ENCODE measurements at places on chromosomes 3 and 15. TPM values are rescaled to one million over a fixed set of nuclear protein-coding genes. Genes with fewer than 3 reads are reported as not detected.

DNA sequence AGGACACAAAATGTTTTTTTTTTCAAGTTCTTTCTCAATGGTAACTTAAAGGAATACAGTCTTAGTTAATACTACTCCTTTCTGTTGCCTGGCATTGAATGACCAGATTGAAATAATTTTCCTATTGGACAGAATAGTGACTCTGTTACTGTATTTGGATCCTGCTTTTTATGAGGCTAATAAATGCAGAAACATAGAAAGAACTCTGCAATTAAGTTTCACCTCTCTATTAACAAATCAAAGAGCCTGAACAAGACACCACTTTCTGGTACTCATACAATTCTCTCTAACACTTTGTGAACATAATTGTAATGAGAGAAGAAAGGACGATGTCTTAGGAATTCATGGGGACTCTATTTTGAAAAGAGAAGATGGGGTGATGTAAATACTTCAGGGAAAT lies 308.4 kb upstream of the ROBO2 start:
- H3K4me3 ChIP-seq = no peak overlapping the region
- no peak overlapping the region for H3K27ac ChIP-seq
- H3K4me1 ChIP-seq = no peaks in the 10 kb centered on the region
- no peaks in the 10 kb centered on the region for H3K36me3 ChIP-seq
- H3K27me3 ChIP-seq = no peaks in the 10 kb centered on the region

The TERB2 gene
- not detected for total RNA-seq

DNA sequence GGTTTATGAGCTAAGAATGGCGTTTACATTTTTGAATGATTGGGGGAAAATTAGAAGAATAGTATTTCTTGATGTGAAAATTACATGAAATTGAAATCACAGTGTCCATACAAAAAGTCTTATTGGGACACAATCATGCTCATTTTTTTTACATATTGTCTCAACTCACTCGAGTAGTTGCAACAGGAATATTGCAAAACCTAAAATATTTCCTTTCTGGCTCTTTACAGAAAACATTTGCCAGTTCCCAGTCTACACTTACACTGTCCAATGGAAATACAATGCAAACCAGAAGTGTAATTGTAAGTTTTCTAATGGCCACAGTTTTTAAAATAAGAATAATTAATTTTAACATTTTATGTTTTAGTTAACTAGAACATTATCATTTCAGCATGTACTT lies 137.8 kb downstream of the SAMMSON start:
- H3K4me3 ChIP-seq = no peak overlapping the region
- H3K36me3 ChIP-seq = no peaks in the 10 kb centered on the region
- no peak overlapping the region for H3K27ac ChIP-seq
- no peak for DNase-seq
- H3K27me3 ChIP-seq = no peaks in the 10 kb centered on the region

The PRICKLE2 gene
- 26.2 TPM for total RNA-seq

The ZMAT3 gene
- total RNA-seq = 11.8 TPM

GRCh38 chr3:34582055-34582454 lies 783.6 kb downstream of the PDCD6IP start:
- no peaks in the 10 kb centered on the region for H3K36me3 ChIP-seq
- no peaks in the 10 kb centered on the region for H3K27me3 ChIP-seq
- no peak for DNase-seq
- H3K27ac ChIP-seq = no peak overlapping the region
- H3K4me1 ChIP-seq = no peaks in the 10 kb centered on the region

The CPNE9 gene
- not detected for total RNA-seq

The IL20RB gene
- not detected for total RNA-seq

DNA sequence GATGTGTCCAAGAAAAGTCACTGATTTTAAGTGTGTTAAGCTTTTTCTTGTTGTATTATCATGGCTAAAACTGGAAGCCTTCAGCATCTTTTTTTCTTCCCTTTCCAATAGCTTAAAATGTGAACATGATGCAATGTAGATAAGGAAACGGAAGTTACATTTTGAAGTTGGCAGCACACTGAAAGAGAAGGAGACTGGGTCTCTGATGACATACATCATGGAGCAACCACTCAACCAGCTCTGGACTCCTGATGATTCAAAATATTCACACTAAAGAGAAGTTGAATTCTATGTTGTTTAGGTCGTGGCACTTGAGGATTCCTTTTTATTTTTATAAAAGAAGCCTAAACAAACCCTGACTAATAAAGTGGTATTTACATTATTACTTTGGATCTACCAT lies 488.3 kb upstream of the ALCAM start:
- no peak for DNase-seq
- no peak overlapping the region for H3K4me3 ChIP-seq

GRCh38 chr15:65521350-65521749 lies 3.9 kb upstream of the DPP8 start:
- H3K4me3 ChIP-seq = no peak overlapping the region
- no peak for DNase-seq
- no peaks in the 10 kb centered on the region for H3K36me3 ChIP-seq
- peaks cover 4% of the 10 kb centered on the region for H3K4me1 ChIP-seq

- H3K4me3 ChIP-seq = peak overlapping the region; percentile 11
- H3K27me3 ChIP-seq = no peaks in the 10 kb centered on the region
- no peaks in the 10 kb centered on the region for H3K36me3 ChIP-seq
- peak; percentile 58 for DNase-seq
- peak overlapping the region; percentile 94 for H3K27ac ChIP-seq
Observed at GRCh38 chr3:64341296-64341695, 116.0 kb upstream of the PRICKLE2 start.

The CHAC1 gene
- total RNA-seq = 1.8 TPM

GRCh38 chr15:29465816-29466215 lies 196.2 kb upstream of the NSMCE3 start:
- H3K27ac ChIP-seq = no peak overlapping the region
- no peaks in the 10 kb centered on the region for H3K4me1 ChIP-seq

- no peaks in the 10 kb centered on the region for H3K27me3 ChIP-seq
- H3K36me3 ChIP-seq = no peaks in the 10 kb centered on the region
- H3K27ac ChIP-seq = no peak overlapping the region
- H3K4me3 ChIP-seq = no peak overlapping the region
Observed at GRCh38 chr15:87401973-87402372, 854.6 kb downstream of the NTRK3 start.

The WWTR1 gene
- 115 TPM for total RNA-seq

DNA sequence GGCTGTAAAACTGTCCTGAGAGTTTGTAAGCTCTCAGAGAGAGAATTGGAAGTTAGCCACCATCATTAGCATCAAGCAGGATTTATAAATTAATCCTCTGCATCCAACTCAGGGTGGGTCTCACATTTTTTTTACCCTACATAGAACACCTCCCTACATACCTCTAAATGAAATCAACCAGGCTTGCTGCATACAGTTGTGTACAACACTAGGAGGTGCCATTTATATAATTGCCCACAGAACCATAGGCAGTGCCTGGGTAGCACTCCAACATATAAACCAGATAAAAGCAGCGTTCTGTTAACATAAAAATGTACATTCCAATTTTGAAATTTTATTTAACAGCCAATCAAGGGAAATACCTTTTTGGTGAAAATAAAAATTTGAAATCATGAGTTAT lies 48.2 kb upstream of the SELENOK start:
- H3K27ac ChIP-seq = no peak overlapping the region
- H3K36me3 ChIP-seq = no peaks in the 10 kb centered on the region
- H3K4me3 ChIP-seq = no peak overlapping the region
- H3K4me1 ChIP-seq = no peaks in the 10 kb centered on the region

The DUOXA2 gene
- total RNA-seq = not detected

The GABRA5 gene
- total RNA-seq = not detected

- H3K4me1 ChIP-seq = no peaks in the 10 kb centered on the region
- no peak overlapping the region for H3K27ac ChIP-seq
- no peaks in the 10 kb centered on the region for H3K36me3 ChIP-seq
- DNase-seq = no peak
- H3K27me3 ChIP-seq = no peaks in the 10 kb centered on the region
- no peak overlapping the region for H3K4me3 ChIP-seq
Observed at GRCh38 chr3:183306798-183307671, 54.0 kb downstream of the B3GNT5 start.

- H3K4me1 ChIP-seq = no peaks in the 10 kb centered on the region
- H3K27ac ChIP-seq = no peak overlapping the region
- no peaks in the 10 kb centered on the region for H3K27me3 ChIP-seq
- DNase-seq = no peak
- no peak overlapping the region for H3K4me3 ChIP-seq
Observed at GRCh38 chr15:42848846-42849245, 71.7 kb downstream of the TTBK2 start.
